Activated T-cell treated with anti-CD3 and anti-CD28 coated beads, Interleukin-2, amount 50 U/mL, for 1 hour (primary cell): ENCODE measurements at places on chromosomes 11 and 22.
A peak's percentile ranks its signal among the peaks of the same experiment; 100 is the strongest.

GRCh38 chr11:104694259-104695064 is 203.8 kb downstream of the CASP12 start:
- no peak for DNase-seq

- DNase-seq, result no peak
Observed at GRCh38 chr11:126639692-126640091, 284.2 kb downstream of the ST3GAL4 start.

GRCh38 chr11:126334659-126335462 is 20.6 kb upstream of the ST3GAL4 start:
- DNase-seq, result no peak

DNA sequence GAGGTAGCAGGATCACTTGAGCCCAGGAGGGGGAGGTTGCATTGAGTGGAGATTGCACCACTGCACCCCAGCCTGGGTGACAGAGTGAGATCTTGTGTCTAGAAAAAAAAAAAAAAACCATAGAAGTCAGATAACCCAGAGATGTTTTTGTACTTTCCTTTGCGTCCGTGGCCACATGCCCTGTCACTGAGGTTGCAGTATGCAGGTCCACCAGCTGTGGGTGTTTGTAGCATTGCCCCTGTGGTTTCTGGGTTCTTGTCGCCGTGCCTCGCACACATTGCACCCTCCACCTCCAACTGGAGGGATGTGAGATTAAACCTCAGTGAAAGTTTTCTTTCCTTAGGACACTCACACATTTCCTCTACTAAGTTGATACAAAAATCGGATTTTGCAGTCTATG is 70.3 kb downstream of the TNRC6B start:
- DNase-seq, result peak; percentile 64

GRCh38 chr11:71183878-71184277 is 68.5 kb downstream of the SHANK2 start:
- no peak for DNase-seq

DNA sequence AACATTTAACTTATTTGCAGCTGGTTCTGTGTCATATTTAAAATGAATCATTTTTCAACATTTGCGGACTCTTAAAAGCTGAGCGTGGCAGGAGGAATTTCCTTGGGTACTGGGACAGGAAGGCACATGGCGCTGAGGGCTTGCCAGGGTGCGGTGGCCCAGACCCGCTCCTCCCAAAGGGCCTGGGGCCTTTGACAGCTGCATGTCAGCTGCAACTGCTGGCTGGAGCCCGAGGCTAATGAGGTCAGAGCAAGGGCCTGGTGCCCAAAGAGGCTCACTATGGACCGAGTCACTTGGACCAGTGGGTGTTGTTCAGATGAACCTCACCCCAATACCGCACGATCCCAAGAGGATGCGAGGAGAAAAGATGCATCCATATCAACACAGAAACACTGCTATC is 326.9 kb downstream of the CTTN start:
- no peak for DNase-seq

- no peak for DNase-seq
Observed at GRCh38 chr22:37751449-37752188, 54.8 kb downstream of the TRIOBP start.

- DNase-seq, result no peak
Observed at GRCh38 chr22:46011627-46012181, 34.7 kb upstream of the WNT7B start.

DNA sequence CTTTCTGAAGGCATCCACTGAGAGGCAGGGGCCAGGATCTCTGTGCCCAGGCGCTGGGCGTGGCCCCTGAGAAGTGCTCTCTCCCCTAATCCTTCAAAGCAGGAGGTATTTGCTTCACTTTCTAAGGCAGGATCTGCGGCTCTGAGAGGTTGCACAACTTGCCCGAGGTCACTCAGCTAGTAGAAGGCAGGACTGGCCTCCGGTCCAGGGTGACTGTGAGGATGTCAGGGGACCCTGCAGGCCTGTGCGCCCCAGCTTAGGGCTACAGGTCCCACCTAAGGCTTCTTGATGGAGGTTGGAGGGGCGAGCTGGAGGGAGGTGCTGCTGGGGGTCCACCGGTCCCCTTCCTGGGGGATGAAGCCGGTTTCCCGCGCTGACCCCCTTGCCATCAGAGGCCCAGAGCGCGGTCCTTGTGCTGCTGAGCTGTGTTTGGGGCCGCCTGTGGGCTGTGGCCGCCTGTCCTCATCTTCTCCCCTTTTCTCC is 979 bp downstream of the SMIM38 start:
- DNase-seq, result no peak

DNA sequence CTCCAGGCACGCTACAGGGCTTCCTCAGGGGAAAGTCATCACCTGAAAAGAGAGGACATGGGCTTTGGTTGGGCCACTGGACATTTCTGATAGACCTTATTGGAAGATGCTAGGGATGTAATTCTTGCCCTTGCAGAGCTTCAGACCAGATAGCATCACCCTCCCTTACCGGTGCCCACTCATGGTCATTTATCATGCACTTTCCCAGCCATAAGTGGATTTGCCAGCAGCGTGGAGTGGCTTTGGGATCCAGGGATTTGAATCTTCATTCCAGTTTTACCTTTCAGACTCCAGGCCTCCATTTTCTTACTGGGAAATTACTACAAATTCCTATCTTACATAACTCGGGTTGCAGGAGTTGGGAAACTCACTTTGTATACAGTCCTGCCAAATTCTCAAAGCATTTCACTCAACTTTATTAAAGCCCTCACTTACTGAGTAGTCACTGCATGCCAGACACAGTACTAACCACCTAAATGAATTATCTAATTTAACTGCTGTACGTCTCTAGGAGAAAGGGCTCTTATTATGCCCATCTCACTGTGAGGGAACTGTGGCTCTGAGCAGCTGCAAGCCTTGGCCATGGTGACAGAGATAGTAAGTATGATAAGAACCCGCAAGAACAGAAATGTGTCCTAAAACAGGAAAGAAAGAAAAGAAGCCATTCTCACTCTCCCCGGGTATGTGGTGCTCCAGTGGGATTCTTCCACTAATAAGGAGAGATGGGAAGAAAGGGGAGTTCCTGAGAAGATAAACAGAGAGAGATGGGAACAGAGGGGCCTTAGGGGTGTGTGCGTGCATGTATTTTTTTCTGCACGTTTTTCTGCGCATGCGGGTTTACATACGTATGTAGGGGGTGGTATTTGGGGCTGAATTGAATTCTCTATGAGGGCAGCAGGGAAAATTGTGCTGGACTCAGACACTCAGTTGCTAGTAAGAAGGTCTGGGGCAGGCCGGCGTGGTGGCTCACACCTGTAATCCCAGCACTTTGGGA is 9.7 kb downstream of the CHRM1 start:
- no peak for DNase-seq

- no peak for DNase-seq
Observed at GRCh38 chr22:34934261-34934660, 131.7 kb upstream of the ISX start.

- no peak for DNase-seq
Observed at GRCh38 chr11:69638941-69639681, 1.8 kb upstream of the CCND1 start.

- DNase-seq, result no peak
Observed at GRCh38 chr11:100501450-100501849, 185.6 kb upstream of the ARHGAP42 start.

- DNase-seq, result no peak
Observed at GRCh38 chr11:42631220-42631843, 680.5 kb upstream of the API5 start.

DNA sequence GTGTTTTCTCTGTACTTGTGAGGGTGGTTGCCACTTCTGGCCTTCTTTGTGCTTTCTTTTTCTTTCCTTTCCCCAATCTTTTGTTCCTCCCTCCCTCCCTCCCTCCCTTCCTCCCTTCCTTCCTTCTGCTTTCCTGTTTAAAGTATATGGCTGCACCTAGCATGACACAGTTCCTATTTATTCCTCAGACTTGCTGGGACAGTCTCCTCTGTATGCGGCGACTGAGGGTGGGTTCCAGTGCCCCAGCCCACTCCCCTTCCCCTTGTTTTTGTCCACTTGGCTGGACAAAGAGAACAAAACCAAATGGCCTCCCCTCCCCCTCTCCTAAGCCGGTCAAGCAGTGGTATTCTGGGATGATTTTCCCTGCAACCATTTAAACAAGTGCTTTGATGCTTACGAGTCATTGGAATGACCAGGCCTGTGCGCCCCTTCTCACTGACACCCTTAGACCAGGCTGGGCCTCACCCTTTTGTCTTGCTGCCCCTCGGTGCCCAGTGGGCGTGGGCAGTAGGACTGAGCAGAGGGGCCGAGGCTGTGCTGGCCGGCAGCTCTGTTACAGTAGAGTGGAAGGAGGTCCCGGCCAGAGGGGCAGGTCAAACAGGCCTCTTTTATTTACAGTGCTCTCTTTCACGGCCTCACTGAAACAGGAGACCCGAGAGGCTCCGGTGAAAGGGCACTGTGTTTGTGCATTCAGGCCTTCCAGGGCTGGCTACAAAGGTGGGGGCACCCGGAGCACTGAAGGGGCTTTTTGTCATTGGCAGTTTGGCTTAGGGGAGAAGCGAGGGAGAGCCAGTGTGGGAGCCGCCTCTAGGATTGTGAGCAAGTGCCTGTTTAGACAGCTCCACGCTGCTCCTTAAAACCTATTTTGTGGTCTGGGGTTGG is 32.2 kb downstream of the ZBTB16 start:
- no peak for DNase-seq

GRCh38 chr11:82671451-82671850 is 62.2 kb downstream of the FAM181B start:
- no peak for DNase-seq

GRCh38 chr11:131295986-131296385 is 74.4 kb upstream of the NTM start:
- no peak for DNase-seq

GRCh38 chr11:82823647-82824619 is 76.3 kb downstream of the PRCP start:
- no peak for DNase-seq

GRCh38 chr11:73983741-73984538 is 1.3 kb upstream of the UCP2 start:
- no peak for DNase-seq

DNA sequence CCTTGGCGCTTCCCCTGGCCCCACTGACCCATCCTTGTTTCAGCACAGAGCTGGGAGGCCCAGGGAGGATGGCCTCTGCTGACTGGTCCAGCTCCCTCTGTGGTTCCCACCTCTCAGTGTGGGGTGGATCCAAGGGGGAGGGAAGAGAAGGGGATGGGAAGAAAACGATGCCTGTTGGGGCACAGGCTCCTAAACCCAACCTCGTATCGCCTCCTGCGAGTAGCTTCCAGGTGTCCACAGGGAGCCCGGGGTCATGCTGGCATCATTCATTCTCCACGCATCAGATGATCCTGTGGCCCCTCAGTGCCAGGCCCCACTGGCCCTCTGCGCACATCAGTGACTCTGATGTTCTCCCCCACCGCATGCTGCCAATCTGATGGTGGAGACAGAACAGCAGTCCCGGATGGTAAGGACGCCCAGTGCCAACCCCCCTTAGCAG is 5.1 kb downstream of the MYEOV start:
- DNase-seq, result no peak

- DNase-seq, result no peak
Observed at GRCh38 chr11:47980907-47981621, 705 bp downstream of the PTPRJ start.

DNA sequence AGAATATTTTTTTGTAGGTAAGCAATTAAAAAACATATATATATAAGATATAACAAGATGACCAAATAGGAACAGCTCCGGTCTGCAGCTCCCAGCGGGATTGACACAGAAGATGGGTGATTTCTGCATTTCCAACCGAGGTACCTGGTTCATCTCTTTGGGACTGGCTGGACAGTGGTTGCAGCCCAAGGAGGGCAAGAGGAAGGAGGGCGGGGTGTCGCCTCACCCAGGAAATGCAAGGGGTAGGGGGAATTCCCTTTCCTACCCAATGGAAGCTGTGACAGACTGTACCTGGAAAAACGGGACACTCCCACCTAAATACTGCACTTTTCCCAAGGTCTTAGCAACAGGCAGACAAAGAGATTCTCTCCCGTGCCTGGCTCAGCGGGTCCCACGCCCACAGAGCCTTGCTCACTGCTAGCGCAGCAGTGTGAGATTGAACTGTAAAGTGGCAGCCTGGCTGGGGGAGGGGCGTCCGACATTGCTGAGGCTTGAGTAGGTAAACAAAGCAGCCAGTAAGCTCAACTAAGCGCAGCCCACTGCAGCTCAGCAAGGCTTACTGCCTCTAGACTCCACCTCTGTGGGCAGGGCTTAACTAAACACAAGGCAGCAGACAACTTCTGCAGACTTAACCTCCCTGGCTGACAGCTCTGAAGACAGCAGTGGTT is 163.8 kb downstream of the CWF19L2 start:
- DNase-seq, result no peak

DNA sequence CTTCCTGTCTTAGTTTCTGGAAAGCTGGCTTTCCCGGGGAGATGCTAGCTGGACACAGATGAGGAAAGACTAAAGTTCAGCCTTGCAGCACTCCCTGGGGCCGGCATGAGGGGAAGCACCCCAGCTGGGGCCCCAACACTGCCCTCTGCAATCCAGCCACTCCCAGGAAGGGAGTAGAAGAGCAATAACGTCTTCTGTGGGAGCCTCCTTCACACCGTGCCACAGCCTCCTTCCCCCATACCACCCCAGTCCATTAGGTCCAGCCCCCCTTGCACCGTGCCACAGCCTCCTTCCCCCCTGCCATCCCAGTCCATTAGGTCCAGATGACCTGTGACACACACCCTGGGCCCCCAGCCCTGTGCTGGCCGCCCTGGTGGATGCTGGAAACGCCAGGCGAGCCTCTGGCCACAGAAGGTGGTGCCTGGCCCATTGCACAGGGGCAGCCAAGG is 44.1 kb upstream of the PRDM11 start:
- DNase-seq, result no peak

- DNase-seq, result no peak
Observed at GRCh38 chr11:94201004-94201465, 72.4 kb downstream of the PANX1 start.

DNA sequence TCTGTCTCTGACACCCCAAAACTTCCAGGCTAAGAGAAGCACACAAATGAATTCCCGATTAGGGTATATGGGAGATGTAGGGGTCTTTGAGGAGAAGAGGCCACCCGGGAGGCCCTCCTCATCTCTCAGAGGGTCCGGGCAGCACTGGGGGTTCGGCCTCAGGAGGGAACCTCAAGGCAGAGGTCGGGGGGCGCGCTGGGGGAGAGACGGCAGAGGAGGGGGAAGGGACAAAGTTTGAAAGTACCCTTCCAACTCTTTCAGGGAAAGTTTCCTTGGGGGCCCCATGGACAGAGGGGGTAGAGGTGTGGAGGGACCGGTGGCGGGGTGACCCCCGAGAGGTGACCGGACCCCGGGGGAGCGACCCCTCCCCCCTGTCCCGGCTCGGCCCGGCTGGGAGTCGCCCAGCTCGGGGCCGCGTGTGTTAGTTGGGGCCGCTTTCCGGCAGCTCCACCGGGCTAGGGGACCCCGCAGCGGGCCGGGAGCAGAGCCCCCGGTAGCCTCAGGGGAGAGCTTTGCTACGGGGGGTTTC is 3.3 kb upstream of the GCAT start:
- DNase-seq, result no peak
